ENCODE measurements at places on chromosomes 7 and 10.

DNA sequence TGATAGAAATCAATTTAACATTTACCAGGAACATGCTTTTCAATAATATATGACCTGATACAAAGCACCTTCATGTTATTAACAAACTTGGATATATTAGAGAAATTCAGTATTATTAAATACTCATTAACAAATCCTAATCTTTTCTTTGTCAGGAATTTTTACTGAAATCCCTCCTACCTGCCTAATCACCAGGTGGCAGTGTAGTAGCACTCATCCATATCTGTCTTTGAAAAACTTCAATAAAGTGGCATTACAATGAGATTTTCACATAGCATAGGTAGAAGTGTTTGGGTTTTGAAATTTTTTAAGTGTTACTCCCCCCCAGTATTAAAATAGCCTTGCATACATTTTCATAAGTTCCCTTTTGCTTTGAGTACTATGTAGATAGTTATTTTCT, 1246.6 kb upstream of the LRRN3 start:
- DNase-seq, result no peak

DNA sequence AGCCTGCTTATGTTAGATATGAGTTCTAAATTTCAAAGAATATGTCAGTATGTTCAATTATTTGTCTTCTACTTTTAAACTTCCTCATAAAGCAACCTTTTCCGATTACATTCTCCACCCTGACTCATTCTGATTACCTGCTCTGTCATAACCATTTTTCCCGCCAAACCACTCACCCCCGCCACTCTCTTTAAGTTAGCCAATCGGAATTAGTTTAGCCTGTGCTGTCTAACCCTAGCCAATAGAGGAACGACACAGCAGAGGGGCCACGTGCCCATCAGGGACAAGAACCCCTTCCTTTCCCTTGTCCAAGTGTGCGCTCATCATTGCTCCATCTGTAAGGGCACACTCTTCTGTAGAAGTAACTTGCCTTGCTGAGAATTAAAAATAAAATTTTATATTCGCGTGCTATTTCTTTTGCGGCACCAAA, 91.4 kb downstream of the CCDC71L start:
- DNase-seq, result no peak

DNA sequence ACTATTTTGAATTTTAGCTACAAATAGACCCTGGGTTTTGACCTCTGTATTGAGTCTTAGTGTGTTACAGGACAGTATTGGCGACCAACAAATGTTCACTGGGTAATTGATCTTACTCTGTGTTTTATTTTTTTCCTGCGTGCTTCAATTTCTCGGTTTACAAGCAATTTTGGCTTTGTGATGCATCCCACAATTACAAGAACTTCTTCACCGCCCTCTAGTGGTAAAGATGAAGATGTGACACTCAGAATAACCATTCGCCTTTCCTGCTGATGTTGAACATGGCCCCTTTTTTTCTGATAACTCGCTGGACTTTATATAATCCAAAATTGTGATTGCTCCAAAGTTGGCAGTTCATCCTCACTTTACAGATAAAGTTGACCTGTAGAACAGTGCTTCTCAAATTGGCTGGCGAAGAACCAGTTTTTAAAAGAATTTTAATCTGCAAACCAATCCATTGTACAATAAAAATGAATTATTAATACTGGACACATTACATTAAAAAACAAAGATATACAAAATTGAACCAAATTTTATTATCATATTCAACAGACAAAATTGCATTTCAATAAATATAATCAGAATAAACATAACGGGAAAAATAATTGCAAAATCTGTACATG, 20.2 kb upstream of the SMC3 start:
- DNase-seq, result no peak

- DNase-seq, result no peak
These were observed 46.9 kb upstream of the STK17A start for GRCh38 chr7:43535810-43536585.

DNA sequence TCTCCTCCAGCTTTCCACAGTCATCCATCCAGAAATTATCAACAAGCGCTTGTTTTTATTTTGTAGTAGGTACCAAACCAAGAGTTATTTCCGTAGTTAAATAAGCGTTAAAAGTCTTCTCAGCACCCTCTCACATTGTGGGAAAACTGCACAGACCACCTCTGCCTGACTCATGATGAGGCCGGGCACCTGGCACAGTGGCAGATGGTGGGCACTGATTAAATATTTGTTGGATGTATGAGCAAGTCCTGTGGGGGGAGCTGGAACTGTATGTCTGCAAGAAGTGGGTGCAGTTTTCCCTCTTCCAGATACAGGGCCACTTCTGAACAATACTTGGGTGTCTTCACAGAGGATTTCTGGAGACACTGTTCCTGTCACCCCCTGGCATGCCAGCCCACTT, 5.3 kb upstream of the REPIN1 start:
- DNase-seq, result no peak

DNA sequence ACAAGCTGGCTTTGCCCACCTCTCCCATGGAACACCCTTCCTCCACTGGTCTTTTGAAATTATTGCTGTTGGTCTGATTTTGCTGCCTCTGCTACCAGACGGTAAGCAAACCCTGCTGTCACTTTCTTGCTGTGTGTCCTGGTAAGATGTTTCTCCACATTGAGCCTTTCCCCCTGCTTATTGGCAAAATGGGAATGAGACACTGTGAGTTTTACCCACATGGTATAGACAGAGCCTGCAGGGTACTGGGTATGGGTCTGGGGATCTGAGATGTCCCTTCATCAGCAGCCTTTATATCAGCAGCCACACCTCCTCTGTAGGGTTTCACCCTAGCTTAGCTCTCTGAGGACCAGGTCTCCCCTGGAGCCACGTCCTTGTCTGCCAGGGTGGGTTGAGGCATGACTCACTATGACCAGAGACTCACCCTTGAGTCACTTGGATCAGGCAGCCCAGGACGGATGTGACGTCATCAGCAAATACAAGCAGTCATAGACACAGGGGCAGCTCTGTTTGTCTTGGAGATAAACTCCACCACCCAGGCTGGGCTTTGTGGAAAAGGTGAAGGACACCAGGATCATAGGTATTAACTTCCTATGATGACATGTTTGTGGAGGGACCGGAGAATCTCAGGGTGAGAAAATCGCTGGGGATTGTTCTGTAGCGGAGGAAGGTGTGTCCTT, 17.9 kb upstream of the BAIAP2L1 start:
- DNase-seq, result peak; percentile 38

- DNase-seq, result no peak
These were observed 5.5 kb downstream of the ANXA11 start for GRCh38 chr10:80199828-80200227.

- DNase-seq, result no peak
These were observed 233.4 kb downstream of the PAXIP1 start for GRCh38 chr7:154769527-154769926.

All from activated T-cell treated with anti-CD3 and anti-CD28 coated beads, Interleukin-2, amount 50 U/mL, for 24 hours (primary cell).